ENCODE measurements at places on chromosomes 6 and 20. TPM values are rescaled to one million over a fixed set of nuclear protein-coding genes. Genes with fewer than 3 reads are reported as not detected.

AIF1 gene
- total RNA-seq = 5.7 TPM

RNF144B gene
- total RNA-seq = 2.0 TPM

UBD gene
- total RNA-seq = 0.25 TPM

CST5 gene
- total RNA-seq = not detected

CRIP3 gene
- total RNA-seq = 3.0 TPM

SLC52A3 gene
- 0.49 TPM for total RNA-seq

HLA-DRB1 gene
- 1.7 TPM for total RNA-seq

IL17A gene
- not detected for total RNA-seq

LRRC73 gene
- 5.7 TPM for total RNA-seq

KCNG1 gene
- total RNA-seq = 18.2 TPM

NHSL1 gene
- total RNA-seq = 42.8 TPM

TNFRSF6B gene
- total RNA-seq = 0.49 TPM

ZNF217 gene
- 5.2 TPM for total RNA-seq

ULBP3 gene
- 8.4 TPM for total RNA-seq

BMP2 gene
- total RNA-seq = 6.1 TPM

ANKEF1 gene
- total RNA-seq = 2.5 TPM

MICB gene
- total RNA-seq = 0.25 TPM

TSPO2 gene
- total RNA-seq = not detected

OPRM1 gene
- total RNA-seq = 0.98 TPM

HLA-DQB2 gene
- not detected for total RNA-seq

VWA7 gene
- 0.98 TPM for total RNA-seq

PXDC1 gene
- 9.1 TPM for total RNA-seq

TPD52L1 gene
- 3.4 TPM for total RNA-seq

ARFGEF3 gene
- total RNA-seq = 45.2 TPM

PLCB4 gene
- total RNA-seq = 13.3 TPM

ARMC12 gene
- total RNA-seq = 0.25 TPM

LPA gene
- 0.25 TPM for total RNA-seq

KIAA0408 gene
- 114 TPM for total RNA-seq

ALDH8A1 gene
- total RNA-seq = 0.74 TPM

NR2E1 gene
- 10.8 TPM for total RNA-seq

SSTR4 gene
- total RNA-seq = not detected

SLC2A4RG gene
- total RNA-seq = 2.5 TPM

All from temporal lobe (tissue), 4 donors.